ENCODE measurements at places on chromosomes 2 and 18.

GRCh38 chr18:62372156-62372555, 47.0 kb downstream of the TNFRSF11A start:
- DNase-seq: no peak

GRCh38 chr2:127097471-127097765, 9.5 kb downstream of the BIN1 start:
- no peak for DNase-seq

GRCh38 chr2:237390235-237390634, 23.7 kb downstream of the COL6A3 start:
- DNase-seq: no peak

- DNase-seq: no peak
These were observed 59.3 kb upstream of the SPP2 start for GRCh38 chr2:233991196-233991595.
